ENCODE measurements at places on chromosomes 4 and X.
A peak's percentile ranks its signal among the peaks of the same experiment; 100 is the strongest.

DNA sequence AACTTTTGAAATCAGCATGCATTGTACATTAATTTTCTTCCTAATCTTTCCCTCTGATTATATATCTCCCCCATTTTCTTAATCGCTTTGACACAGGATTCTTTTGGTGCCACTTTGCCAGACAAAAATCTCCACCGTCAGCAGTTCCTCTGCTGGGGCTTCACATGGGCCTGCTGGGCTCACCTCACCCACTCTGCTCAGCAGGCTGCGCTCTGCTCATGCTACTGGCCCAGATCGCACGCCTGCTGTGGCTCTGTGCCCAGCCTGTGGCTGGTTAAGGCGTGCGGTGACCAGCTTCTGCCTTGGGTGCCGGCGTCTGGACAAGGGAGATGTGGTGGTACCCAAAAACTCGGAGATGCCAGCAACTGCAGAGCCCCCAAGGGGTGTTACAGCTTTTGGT lies 31.1 kb downstream of the UCHL1 start:
- no peak for DNase-seq

GRCh38 chr4:16770710-16771285 lies 127.6 kb downstream of the LDB2 start:
- no peak for DNase-seq

- DNase-seq: no peak
Measured at GRCh38 chr4:14708574-14708973, 293.7 kb upstream of the CPEB2 start.

DNA sequence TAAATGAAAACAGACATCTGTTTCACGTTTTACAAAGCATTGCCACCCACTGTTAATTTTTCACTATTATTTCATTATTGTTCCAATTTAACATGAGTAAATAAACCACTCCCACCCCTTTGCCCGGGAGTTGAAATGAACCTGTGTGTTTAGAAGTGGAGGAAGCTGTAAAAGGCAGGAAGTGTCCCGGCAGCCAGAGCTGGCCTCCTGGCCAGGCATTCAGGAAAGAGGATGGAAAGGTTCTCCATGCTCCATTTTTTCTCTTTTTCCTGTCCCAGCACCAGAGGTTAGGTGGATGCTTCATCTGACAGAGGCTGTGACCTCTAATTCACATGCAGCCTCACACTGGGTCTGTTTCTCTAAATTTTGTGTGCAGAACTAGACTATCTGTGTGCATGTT lies 55.5 kb upstream of the LNX1 start:
- DNase-seq: no peak

DNA sequence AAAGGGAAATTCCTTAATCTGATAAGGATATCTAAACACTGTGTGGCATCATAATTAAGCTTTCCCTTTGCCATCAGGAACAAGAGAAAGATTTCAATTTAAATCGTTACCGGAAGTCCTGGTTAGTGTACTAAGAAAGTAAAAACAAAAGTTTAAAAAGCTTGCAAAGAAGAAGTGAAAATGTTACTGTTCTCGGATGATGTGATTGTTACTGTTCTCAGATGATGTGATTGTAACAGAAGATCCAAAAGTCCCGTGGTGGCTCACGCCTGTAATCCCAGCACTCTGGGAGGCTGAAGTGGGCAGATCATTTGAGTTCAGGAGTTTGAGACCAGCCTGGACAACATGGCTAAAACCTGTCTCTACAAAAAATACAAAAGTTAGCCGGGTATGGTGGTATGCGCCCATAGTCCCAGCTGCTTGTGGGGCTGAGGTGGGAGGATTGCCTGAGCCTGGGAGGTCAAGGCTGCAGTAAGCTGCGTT lies 62.5 kb downstream of the RGS12 start:
- peak; percentile 59 for DNase-seq

- peak; percentile 9 for DNase-seq
Measured at GRCh38 chr4:128286474-128287058, 1.0 kb downstream of the PGRMC2 start.

DNA sequence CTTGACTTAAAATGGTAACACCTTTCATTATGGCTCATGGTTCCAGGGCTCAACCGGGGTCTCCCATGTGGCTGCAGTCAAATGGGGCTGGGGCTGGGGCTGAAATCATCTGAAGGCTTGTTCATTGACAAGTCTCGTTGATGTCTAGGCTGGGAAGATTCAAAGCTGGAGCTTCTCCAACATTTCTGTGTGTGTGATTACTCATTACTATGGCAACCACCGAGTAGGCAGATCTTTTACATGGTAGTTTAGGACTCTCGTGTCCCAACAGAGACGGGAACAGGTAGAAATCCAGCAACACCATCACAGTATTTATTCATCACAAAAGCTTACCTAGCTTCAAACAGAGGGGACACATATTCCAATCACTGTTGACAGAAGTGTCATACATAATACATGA lies 7.8 kb downstream of the YTHDC1 start:
- no peak for DNase-seq

GRCh38 chr4:129248621-129249020 lies 152.7 kb downstream of the C4orf33 start:
- DNase-seq: no peak

DNA sequence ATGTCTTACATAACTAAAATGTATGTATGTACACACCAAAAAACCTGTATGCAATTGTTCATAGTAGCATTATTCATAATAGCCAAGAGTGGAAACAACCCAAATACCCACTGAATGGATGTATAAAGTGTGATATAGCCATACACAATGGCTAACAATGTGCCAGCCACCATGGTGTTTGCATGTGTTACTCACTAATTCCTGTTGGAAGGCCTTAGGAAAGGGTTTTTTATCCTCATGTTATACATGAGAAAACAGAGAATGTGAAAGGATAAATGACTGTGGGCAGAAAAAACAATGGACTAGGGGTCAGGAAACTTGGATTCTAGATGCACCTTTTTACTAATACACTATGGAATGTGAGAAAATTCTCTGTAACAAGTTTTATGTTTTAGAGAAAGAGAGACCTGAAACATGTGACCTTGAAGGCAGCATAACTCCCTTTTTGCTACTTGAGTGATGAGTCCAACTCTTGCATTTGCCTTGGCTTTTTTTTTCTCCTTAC lies 55.7 kb downstream of the TIGD2 start:
- no peak for DNase-seq

- no peak for DNase-seq
Measured at GRCh38 chr4:71732706-71733105, 51.2 kb downstream of the GC start.

- DNase-seq: no peak
Measured at GRCh38 chr4:8081621-8082516, 76.7 kb downstream of the ABLIM2 start.

GRCh38 chr4:93540562-93540961 lies 288.0 kb upstream of the ATOH1 start:
- no peak for DNase-seq

GRCh38 chr4:45638641-45639040 lies 485.2 kb downstream of the GABRG1 start:
- no peak for DNase-seq

DNA sequence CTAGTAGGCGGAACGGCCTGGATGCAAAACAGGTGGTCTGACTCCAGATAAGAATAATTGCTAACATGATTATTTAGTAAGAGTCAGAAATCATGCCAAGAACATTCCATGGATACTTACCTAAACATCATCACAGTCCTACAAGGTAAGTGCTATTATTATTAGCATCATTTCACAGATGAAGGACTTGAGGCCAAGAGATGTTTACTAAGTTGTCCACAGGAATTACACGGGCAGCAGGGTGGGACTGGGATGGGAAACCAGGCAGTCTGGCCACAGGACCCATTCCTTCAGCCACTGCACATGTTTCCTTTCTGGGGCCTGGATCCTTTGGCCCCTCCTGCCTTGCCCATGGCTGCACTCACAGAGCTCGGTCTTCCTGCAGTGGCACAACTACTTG lies 48.3 kb downstream of the ANAPC4 start:
- no peak for DNase-seq

DNA sequence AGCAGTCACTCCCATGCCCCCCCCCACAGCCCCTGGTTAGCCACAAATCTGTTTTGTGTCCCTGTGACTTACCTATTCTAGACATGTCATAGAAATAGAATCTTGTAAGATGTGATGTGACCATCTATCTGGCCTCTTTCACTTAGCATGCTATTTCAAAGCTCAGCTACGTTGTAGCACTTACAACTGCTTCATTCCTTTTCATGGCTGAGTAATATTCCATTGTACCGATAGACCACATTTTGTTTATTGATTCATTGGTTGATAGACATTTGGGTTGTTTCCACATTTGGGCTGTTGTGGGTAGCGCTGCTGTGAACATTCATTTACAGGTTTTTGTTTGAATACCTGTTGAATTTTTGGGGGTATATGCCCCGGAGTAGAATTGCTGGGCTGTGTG lies 11.5 kb downstream of the NSG1 start:
- DNase-seq: no peak

DNA sequence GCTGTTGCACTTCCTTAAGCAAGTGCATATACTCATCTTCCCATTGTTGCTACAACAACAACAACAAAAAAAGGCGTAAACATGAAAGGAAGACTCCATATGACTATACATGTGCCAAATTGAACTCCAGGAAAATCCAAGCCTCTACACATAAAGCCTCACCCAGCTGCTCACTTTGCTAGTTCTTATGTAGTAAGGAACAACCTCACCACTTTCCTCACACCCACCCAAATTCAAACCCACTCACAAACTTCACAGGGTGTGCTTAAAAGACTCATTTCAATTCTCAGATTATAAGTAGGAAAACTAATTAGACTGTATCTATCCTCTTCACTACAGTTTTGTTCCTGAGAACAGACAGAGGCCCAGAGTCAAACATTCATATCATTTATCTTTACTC lies 671.1 kb upstream of the INTU start:
- no peak for DNase-seq

DNA sequence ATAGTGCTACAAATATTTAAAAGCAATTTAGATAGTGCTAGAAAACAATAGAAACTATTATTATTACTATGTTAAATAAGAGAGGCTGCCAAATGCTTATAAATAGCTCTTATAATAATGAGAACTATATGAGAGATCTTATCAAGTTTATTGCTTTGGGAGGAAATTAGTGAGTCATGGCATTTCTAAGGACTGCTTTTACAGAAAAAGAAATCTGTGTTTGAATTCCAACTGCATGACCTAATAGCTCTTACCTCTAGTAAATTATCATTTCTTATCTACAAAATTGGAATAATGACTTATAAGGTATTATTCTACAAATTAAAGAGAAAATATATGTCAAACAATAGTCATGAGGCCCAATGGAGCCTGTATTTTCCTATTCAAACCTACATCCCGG lies 177.2 kb downstream of the GABRG1 start:
- DNase-seq: no peak

GRCh38 chr4:2394528-2394927 lies 23.9 kb downstream of the ZFYVE28 start:
- no peak for DNase-seq

DNA sequence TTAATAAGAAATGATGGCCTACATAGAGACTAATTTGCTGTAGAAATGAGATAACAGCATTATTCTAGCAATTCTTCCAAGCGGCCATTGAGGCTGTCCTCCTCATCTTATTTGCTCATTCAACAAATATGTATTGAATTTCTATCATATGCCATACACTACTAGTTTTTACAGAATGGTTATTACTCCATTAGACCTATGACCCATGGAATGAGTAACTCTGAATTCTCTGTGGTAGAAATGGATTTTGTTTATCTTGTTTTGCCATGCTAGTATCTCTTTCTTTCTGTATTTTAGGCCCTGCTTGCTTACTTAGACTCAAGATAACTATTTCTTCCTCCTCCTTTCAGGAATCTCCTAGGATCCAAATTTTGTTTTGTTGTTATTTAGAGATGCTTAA lies 103.5 kb downstream of the RPA4 start:
- no peak for DNase-seq

GRCh38 chr4:184924516-184924915 lies 93.8 kb upstream of the HELT start:
- DNase-seq: no peak

DNA sequence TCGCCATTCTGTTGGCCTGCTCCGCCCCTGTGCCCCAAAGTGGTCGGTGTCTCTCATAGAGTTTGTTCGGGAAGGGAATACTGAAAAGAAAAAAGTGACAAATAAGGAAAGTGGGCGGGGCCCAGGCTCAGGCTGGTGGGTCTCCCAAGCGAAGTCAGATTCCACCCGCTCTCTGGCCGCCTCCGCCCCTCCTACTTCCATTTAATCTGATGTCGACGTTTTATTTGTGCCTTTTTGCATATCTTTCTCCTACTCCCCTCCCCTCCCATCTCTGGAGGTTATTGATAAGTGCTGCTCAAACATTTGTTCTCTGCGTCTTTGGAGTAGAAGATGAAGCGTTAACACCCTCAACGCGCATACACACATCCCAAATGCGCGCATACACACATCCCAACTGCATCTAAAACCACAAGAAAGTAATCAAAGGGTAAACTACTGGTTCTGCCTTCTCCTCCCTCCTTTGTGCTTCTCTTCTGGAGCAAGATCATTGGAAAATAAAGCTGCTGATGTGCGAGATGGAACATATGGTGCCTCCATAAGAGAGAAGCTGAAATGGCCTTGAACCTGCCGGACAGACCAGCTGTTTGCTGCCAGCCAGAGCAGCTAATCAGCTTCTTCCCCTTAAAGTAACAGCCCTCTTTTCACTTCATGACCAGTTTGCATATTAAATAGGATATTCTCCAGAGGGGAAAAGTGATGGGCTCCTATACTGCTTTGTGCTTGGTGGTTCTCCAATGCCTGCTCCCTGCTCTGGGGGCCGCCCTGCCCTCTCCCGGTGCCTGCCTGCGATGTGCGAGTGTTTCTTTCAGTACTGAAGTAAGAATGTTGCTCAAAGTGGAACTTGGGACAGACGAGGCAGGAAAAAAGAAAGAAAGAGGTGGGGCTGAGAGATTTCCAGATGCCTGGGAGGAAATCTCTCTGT lies 3.1 kb downstream of the MAMLD1 start:
- no peak for DNase-seq

DNA sequence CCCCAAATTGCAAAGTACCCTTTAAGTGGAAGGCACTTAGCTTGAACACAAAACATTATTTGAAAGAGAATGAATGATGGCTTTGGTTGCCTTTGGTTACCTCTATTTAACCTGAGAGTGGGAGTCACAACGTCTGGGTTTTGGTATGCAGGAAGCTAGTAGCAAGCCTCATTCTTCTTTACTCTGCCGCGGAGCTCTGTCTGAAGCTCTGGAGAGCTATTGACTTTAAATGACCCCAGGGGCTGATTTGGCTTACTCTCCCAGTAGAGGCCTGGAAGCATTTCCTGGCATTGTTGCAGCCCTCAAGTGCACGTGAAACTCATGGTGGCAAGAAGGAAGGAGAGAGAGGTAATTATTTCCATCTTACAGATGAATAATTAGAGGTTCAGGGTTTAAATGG lies 81.8 kb upstream of the MAGEA4 start:
- no peak for DNase-seq

GRCh38 chrX:103373581-103373980 lies 2.8 kb upstream of the BEX3 start:
- DNase-seq: no peak

DNA sequence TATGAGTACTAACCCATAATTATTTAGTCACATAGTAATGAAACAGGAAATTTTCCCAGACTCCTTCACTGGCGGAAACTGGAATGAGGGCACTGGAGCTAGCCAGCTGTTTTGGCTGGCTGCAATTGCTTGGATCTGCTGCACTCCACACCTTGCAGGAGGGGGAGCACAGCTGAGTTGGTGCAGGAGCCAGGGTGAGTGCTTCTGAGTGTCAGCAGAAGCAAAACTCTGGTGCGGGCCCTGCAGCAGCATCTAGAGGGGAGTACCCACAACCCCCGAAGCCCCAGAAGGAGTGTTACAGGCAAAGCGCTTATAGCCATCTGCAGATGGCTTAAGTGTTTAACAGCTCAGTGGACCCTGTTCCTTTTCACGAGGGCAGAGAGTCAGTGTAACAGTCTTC lies 96.1 kb downstream of the RPA4 start:
- DNase-seq: no peak

Data from inflammatory macrophage (primary cell).